ENCODE measurements at places on chromosomes 2 and 18. TPM values are rescaled to one million over a fixed set of nuclear protein-coding genes. Genes with fewer than 3 reads are reported as not detected.

The SERPINB4 gene
- total RNA-seq, result not detected

The CDH2 gene
- total RNA-seq, result 107 TPM

The COMMD1 gene
- total RNA-seq, result 44.5 TPM

The ABHD1 gene
- total RNA-seq, result under 0.01 TPM

The FAM117B gene
- total RNA-seq, result 1.9 TPM

The DOK6 gene
- 1.2 TPM for total RNA-seq

The SCN7A gene
- total RNA-seq, result 0.12 TPM

The SERPINB13 gene
- total RNA-seq, result not detected

The CD8B gene
- not detected for total RNA-seq

The OSBPL6 gene
- total RNA-seq, result 3.6 TPM

The MOGAT1 gene
- total RNA-seq, result not detected

The OSBPL1A gene
- 47.5 TPM for total RNA-seq

The TTC39C gene
- 31.5 TPM for total RNA-seq

The KDSR gene
- 49.7 TPM for total RNA-seq

The PDE1A gene
- 20.0 TPM for total RNA-seq

The UGT1A6 gene
- total RNA-seq, result not detected

The ABCB11 gene
- not detected for total RNA-seq

The BAZ2B gene
- total RNA-seq, result 46.9 TPM

The ETAA1 gene
- total RNA-seq, result 24.0 TPM

The SAG gene
- not detected for total RNA-seq

The CNTNAP5 gene
- total RNA-seq, result not detected

The MC2R gene
- total RNA-seq, result not detected

The WDR54 gene
- 51.6 TPM for total RNA-seq

The CUL3 gene
- 63.0 TPM for total RNA-seq

The GALNT13 gene
- 0.87 TPM for total RNA-seq

The CLEC4F gene
- total RNA-seq, result not detected

The CCDC141 gene
- total RNA-seq, result not detected

The SLC8A1 gene
- total RNA-seq, result 53.6 TPM

The MOCOS gene
- total RNA-seq, result 2.2 TPM

The DLGAP1 gene
- 0.12 TPM for total RNA-seq

The UGT1A5 gene
- not detected for total RNA-seq

The SERPINB2 gene
- 2.4 TPM for total RNA-seq

The PSME4 gene
- 53.3 TPM for total RNA-seq

The SLC30A3 gene
- 0.87 TPM for total RNA-seq

The IL1B gene
- total RNA-seq, result 1.7 TPM

The ADD2 gene
- 0.37 TPM for total RNA-seq

The SALL3 gene
- total RNA-seq, result not detected

The GNAL gene
- 0.22 TPM for total RNA-seq

All from uterine smooth muscle cell (primary cell).